ENCODE measurements at places on chromosomes 3 and 15. TPM values are rescaled to one million over a fixed set of nuclear protein-coding genes. Genes with fewer than 3 reads are reported as not detected.

GRCh38 chr3:128383316-128384235, 83.1 kb downstream of the DNAJB8 start:
- no peak for DNase-seq

The CLEC3B gene
- 144 TPM for total RNA-seq

GRCh38 chr3:10194328-10195071, 29.8 kb downstream of the IRAK2 start:
- no peak for DNase-seq

The MAGEF1 gene
- 27.0 TPM for total RNA-seq

- DNase-seq: no peak
Observed at GRCh38 chr3:49899815-49900214, 3.9 kb downstream of the MST1R start.

- no peak for DNase-seq
Observed at GRCh38 chr3:33063651-33064051, 33.3 kb downstream of the GLB1 start.

- DNase-seq: no peak
Observed at GRCh38 chr15:82649226-82649999, 2.2 kb upstream of the CPEB1 start.

The GHSR gene
- total RNA-seq: not detected

DNA sequence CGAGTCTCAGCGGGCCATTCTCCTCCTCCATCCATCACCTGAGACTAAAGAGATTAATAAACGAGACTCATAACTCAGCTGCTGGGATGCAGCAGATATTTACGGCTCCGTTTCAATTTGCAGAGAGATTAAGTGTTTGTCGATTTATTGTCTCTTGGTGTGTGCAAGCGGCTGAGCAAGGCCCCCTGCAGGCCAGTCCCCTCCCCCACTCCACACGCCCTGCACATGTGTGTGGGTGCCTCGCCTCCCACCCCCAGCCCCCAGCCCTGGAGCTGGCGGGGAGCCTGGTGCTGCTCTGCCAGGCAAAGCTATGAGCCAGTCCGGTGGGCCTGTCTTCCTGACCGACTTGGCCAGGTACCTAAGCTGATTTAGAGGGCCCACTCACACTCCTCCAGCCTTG, 63.0 kb downstream of the CYP11A1 start:
- no peak for DNase-seq

The RPUSD2 gene
- 8.7 TPM for total RNA-seq

DNA sequence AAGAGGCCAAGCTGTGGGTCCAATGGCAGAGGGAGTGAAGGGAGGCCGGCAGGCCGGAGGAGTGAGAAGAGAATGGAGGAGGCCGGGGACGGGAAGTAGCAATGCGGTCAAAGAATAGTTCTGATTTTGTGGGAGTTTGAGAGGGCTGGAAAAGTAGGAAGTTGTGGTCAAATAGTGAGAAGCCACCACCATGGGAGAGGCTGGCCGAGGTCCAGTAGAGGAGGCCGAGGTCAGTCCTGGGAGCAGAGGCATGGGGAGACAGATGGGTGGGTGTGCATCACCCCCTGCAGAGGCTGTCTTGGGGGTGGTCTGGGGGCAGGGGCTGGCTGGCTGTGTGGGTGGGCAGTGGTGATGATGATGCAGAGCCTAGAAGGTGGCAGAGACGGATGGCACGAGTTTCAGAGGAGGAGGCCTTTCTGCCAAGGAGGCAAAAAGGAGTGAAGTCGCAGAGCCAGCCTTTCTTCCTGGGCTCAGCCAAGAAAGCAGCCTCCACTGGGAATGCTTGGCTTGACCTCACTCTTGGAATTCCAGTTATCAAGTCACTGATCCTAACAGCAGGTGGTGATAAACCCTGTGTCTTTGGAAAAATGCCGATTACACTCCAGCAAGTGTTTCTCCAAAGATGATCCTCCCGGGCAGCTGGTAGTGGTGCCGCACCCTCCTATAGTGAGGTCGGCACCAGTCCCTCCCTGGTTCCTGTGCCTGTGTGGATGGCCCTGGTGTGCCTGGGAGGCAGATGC, 57.3 kb downstream of the ARNT2 start:
- no peak for DNase-seq

The IGF2BP2 gene
- total RNA-seq: 6.4 TPM

DNA sequence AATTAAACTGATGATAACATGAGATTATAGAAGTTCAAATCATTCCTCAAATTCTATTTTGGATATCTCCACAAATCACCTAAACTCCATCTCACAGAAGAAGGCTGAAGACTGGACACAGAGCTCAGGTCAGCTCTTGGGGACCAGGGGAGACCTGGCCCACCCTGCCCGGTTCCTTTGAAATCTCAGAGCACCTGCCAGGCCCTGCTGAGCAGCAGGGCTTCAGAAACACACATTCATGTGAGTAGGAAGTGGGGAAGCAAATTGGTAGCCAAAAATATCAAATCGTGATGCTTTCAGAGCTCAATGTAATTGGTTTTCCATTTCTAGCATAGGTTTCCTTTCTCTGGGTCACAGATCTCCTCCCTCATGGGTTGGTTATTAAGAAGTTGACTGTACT, 76.2 kb downstream of the OCA2 start:
- DNase-seq: peak; percentile 87

GRCh38 chr3:181710345-181711291, 1.1 kb upstream of the SOX2 start:
- DNase-seq: no peak

- DNase-seq: no peak
Observed at GRCh38 chr15:69344238-69344637, 45.5 kb downstream of the PAQR5 start.
